ENCODE measurements at places on chromosomes 2 and 18.

- no peak for DNase-seq
These were observed 112.5 kb downstream of the KCNF1 start for GRCh38 chr2:11024259-11024645.

DNA sequence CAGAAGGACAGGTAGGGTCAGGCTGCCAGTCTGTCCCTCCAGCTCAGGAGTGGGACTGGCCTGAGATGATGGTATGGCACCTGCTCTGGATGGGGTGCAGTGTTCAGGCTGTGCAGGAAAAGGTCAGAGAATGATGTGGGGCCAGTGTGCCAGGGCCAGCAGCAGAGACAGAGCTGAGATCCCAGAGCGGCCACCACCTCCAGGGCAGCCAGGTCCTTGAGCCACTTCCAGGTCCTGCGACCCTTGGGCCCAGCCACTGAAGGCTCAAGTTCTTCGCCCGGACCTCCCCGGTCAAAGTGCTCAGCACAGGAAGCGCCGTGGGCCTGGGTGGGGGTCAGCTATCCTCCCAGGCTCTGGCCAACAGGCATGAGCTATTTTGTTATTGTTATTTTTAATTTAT, 12.1 kb upstream of the ARMC9 start:
- no peak for DNase-seq

- DNase-seq = no peak
These were observed 2.4 kb downstream of the SPRED2 start for GRCh38 chr2:65429786-65430602.

DNA sequence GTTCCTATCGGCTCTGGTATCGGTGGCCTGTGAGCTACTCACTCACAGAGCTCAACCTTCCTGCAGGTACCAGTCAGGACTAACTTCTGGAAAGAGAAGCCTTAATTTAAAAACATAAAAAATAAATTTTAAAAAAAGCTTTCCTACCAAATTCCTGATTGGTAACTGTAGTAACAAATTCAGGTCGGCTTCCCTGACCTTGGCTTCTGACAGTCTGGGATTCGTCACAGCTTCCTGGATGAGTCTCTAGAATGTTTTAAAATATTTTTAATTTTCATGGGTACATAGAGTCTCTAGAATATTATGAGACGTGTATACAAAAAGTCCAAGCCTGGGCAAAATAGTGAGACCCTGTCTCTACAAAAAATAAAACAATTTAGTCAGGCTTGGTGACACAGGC, 45.0 kb upstream of the MTCL1 start:
- no peak for DNase-seq

- no peak for DNase-seq
These were observed 219.8 kb downstream of the KLHL29 start for GRCh38 chr2:23604731-23605130.

- no peak for DNase-seq
These were observed 95.7 kb upstream of the STPG4 start for GRCh38 chr2:47250586-47251403.

- DNase-seq = no peak
These were observed 243.8 kb downstream of the BABAM2 start for GRCh38 chr2:28134262-28134812.

DNA sequence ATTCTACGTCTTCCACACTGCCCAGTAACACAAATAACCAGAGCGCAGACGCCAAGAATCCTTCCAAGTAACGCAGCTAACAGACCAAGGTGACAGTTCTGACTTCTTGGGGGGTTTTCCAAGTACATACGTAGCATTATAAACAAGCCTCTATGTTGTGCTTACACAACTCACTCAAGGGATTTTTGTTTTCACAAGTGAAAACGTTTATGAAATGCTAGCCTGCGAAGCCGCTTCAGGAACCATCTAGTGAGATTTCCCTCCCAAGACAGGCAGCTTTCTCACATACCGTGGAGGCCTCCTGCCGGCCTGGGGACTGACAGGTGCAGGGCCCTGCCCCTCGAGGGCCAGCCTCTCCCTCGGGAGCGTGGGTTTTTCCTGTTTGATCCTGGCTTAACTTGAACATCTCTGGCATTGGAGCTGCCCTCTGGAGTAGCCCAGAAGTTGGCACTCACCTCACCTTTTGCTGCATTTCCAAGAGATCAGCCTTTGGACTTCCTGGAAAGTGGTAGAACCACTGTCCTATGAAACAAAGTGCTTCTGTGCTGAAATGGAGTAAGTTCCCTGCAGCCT, 151.1 kb downstream of the MBP start:
- DNase-seq = no peak

DNA sequence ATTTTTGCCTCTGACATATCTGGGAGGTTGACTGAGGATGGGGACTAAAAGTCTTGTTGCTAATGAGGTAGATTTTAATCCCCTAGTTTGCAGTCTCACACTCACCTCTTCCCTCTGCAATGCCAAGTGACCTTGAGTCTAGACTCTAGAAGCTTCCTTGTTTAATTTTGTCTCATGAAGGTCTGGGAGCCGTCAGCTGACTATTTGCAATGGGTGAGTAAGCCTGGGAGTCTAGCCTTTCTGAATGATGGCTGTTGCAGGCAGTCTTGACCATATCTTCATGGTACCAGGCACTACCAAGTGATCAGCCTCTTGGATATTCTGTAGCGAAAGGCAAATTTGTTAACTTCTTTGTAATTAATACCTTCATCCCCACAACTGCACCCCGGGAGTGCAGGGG, 61.2 kb downstream of the ARHGAP15 start:
- no peak for DNase-seq

DNA sequence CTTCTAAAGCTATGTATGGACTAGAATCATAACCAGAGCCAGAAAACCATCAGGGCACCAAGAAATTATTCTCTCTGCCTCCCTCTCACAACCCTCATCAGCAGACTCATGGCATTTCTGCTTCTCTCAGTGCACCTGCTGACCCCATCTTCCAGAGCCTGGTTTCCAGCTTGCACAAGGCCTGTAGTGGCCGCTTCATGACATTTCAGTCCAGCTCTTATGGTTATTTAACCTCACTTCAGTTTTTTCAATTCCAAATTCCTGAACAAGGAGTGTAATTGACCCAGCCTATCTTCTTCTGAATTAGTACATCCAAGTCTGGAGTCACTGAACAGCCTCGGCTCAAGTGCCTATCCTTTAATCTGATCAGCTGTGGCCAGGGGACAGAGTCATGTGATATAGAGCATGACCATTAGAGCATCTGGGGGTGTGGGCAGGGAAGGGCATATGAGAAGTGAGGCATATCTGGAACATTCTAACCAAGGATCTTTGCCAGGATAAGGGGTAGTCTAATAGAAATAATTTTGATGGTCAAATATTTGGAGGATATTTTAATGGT, 97.2 kb upstream of the TMEM17 start:
- DNase-seq = no peak

DNA sequence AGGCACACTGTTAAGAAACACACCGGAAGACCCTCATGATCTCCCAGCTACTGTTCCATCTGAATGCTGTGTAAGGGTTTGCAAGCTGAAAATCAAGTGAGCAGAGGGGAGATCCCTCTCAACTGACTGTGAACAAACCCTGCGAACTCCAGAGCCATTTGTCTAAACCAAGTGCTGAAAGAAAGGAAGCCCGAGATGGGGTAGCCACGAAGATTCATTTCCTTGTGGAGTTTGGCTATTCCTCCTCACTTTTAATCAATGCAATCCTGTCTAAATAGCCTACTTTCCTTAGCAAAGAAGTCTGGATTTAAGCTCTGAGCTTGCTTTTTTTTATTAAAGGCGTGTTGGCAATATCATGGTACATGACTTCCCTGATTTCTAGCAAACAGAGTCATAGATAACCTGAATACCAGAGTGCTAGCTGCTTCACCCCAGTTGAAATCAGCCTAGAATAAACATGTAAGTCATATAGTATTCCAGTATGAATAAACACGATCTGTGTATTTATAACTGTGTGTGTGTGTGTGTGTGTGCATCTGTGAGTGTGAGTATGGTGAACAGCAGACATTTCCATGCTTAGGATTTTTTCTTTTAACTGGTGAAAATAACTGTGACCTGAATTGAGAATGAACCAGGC, 365.2 kb downstream of the ZNF521 start:
- no peak for DNase-seq

- DNase-seq = no peak
These were observed 5.4 kb upstream of the TDRD15 start for GRCh38 chr2:21118302-21118920.

GRCh38 chr2:23522726-23523372, 137.9 kb downstream of the KLHL29 start:
- DNase-seq = no peak

GRCh38 chr2:180978903-180979748, 1.3 kb upstream of the UBE2E3 start:
- no peak for DNase-seq

GRCh38 chr2:172896661-172897081, 161.0 kb downstream of the RAPGEF4 start:
- no peak for DNase-seq

DNA sequence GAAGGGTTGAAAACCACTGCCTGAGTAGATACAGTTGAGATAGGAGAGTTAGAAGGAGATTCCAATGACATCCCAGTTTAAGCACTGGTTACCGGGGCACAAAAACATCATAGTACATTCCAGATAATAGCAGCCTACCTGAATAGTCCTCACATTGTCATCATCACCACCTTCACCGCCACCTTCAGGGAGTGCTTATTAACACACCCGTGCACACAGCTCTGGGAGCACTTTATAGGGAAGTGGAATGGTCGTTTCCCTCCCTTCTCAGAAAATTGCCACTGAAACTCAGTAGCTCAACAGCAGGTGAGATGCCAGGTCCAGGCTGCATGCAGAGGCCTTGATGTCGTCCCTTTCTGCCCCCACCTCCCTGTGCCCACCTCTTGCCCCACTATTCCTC, 8.2 kb downstream of the SERPINB7 start:
- DNase-seq = no peak

GRCh38 chr2:144310889-144311608, 208.9 kb downstream of the ZEB2 start:
- DNase-seq = no peak

- no peak for DNase-seq
These were observed 265.7 kb upstream of the NT5C1B start for GRCh38 chr2:18855027-18855426.

- DNase-seq = no peak
These were observed 872.6 kb downstream of the BCL11A start for GRCh38 chr2:59680863-59681262.

DNA sequence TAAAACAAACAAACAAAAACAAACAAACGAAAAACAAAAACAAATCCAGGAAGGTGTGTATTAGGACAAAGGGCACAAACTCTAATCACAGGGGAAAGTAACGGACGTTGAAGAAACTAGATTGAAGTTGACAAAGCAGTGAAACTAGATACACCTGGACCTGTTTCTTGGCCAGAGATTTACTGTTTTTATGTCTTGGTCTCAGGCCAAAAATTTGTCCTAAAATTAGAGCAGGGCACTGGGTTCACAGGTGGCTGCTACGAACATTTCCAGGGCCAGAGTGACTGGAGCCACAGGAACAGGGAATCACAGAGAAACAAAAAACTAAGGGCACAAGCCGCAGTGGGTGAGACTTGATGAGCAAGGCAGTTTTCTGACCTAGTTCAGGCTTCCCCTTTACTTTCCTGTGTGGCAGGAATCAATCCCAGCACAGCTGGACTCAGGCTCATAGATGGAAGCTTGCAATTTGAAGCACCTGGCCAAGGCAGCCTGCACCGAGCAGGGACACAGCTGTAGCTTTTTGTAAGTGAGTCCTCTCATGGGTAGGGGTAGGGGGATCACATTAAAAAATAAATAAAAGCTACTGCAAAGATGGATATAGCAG, 329.4 kb downstream of the DLGAP1 start:
- DNase-seq = no peak

- no peak for DNase-seq
These were observed 52.4 kb upstream of the STAT1 start for GRCh38 chr2:191066197-191066918.

DNA sequence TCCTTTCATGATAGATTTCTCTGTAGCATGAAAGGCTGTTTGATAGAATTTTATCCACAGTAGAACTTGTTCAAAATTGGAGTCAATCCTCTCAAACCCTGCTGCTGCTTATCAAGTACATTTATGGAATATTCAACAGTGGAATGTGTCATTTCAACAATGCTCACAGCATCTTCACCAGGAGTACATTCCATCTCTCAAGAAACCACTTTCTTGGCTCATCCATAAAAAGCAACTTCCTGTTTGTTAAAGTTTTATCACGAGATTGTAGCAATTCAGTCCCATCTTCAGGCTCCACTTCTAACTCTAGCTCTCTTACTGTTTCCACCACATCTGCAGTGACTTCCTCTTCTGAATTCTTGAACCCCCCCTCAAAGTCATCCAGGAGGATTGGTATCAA, 29.4 kb downstream of the PDCL3 start:
- no peak for DNase-seq

DNA sequence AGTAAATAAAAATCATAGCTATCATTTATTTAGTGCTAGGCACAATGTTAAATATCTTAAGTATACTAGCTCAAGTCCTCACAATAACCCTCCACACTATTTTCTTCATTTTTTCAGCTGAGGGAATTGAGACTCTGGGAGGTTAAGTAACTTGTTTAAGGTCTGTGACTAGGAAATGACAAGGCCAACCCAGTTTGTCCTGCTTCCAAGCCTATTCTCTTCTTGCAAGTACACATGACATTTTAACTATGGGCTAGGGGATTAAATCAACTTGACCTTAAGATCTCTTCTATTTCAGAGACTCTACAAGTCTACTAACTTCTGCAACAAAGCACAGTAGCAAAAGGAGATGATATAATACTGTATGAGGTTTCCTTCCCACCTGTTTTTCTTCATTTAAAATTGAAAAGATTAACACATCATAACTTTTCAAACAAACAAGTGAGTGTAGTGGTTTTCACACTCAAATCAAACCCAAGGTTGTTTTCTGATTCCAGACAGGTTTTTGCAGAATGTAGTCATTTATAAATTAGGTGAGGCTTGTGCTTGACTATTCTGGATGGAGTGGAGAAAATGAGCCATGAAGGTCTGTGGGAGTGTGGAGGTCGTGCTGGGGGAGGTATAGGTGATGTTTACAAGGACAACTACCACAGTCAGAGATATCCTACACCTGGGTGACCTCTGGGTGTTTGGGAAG, 57.0 kb downstream of the CD28 start:
- DNase-seq = no peak

DNA sequence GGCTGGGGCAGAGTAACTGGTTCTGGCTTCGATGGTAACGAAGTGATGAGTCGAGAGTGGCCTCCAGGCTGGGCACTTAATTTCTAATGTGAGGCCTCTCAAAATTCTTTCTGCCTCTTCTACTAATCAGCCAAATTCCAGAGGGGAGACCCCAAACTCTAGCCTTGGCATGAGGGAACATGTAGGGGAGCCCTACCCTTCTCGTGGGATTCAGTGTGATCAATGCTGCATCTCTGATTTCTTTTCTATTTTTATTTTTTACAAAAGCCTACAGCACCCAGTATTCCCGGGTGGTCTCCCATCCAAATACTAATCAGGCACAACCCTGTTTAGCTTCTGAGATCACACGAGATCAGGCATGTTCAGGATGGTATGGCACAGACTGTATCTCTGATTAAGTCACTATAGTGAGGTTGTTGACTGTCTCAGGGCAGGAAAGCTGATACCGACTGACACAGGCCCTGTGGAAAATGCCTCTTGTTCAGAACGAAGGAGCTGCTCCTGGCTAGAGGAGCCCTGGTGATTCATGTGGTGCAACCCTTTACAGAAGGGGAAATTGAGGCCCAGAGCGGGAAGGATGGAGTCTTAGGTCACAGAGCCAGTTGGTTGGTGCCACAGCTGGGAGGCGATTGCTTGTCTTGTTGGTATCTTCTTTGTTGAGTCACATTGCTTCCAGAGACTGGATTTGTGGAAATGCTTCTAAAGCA, 126.3 kb upstream of the HS6ST1 start:
- no peak for DNase-seq

GRCh38 chr2:27622921-27623384, 5.9 kb downstream of the CCDC121 start:
- DNase-seq = no peak

- DNase-seq = no peak
These were observed 456.1 kb downstream of the LPIN1 start for GRCh38 chr2:12202313-12203075.

All from CD4-positive, alpha-beta T cell treated with Interferon gamma for 1 hour (primary cell).